ENCODE measurements at places on chromosomes 4 and X.

- no peak for DNase-seq
Observed at GRCh38 chrX:71118985-71119535, 664 bp downstream of the MED12 start.

DNA sequence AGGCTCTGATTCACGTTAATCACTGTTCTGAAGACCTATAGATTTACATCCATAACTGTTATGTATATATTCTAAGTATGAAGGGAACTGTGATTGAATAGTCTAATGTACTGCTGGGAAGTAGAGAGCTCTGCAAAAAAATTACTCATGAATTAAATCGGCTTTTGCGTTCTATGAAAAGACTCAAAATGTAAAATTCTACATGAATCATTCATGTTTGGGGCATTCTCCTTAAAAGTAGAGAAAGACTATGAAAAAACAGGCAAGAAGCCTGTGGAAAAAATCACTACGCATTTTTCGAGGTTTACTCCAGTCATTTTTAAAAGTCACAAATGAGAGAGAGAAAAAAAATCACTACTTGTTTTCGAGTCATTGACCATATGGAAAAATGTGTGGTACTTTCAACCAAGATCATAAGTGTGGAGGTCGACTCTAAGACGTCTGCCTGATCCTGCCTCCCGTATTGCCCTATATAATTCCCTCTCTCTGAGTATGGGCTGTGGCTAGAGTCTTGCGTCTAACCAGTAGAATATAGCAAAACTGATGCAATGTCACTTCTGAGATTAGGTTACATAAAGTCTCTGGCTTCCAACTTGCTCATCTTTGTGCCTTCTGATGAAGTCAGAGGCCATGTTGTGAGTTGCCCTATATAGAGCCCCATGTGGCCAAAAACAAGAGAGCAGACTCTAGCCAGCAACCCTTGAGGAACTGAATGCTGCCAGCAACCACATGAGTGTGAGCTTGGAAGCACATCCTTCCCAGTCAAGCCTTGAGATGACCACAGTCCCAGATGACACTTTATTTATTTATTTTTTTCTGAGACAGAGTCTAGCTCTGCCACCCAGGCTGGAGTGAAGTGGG lies 32.1 kb upstream of the VEGFD start:
- no peak for DNase-seq

- DNase-seq, result no peak
Observed at GRCh38 chrX:154484255-154485149, 1.9 kb downstream of the UBL4A start.

GRCh38 chr4:51906167-51906958 lies 63.4 kb downstream of the DCUN1D4 start:
- no peak for DNase-seq

DNA sequence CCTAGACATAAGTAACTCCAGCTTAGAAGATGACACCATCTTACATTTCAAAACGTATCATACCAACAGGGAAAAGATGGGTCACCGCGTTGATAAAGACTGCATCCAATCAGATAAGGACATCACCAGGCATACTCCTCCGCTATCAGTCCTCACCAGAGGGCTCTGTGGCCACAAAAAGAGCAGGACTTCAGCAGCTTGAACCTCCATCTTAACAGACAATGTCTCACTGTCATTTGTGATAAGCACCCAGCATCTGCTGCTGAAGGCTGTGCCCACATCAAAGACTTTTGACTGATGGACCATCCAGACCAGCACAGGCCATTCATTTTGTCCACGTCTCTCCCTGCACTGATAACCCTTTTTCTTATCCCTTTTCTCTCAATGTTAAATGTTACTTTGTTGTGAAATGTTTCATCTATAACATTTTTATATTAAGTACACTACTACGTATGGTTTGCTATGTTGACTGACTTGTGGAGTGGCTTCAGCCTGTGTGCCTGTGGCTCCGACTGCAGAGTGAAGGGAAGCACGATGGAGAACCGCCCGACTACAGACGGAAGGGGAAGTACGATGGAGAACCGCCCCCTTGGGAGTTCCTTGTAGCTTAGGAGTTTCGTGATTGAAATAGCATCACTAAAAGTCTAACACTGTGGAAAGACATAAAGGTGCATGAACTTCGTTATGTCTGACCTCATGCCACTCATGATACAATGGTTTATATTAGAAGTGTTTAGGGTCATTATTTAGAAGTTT lies 595.4 kb upstream of the AGA start:
- DNase-seq, result no peak

DNA sequence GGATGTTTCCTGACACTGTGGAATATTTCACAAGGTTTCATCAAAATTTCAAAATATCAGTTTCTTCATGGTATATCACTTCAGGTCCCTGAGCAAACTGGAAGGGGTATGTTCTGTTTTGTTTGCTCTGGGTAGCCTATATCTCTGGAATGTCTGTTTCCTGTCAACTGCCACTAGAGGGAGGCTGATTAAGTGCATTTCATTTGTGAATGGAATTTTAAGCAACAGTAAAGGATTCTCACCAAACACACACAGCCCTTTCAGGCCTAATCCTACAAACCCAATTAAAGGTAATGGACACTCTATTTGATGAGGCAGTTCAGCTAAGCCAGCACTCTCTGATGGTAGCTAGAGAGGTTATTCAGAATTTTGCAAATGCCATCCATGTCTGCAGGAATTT lies 307.1 kb downstream of the TEX13A start:
- DNase-seq, result no peak

DNA sequence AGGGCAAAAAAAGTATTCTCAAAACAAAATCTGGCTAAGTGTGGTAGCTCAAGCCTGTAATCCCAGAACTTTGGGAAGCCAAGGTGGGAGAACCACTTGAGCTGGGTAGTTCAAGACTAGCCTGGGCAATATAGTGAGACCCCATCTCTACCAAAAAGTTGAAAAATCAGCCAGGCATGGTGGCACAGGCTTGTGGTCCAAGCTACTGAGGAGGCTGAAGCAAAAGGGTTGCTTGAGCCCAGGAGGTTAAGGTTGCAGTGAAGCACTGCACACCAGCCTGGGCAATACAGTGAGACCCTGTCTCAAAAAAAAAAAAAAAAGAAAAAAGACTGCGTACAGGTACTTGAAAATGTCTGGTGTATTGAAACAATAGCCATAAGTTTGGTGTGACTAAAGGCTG lies 1.7 kb upstream of the SDAD1 start:
- no peak for DNase-seq

GRCh38 chrX:110412971-110413726 lies 54.5 kb downstream of the RTL9 start:
- peak; percentile 45 for DNase-seq
